ENCODE measurements at places on chromosomes 5 and 9.

DNA sequence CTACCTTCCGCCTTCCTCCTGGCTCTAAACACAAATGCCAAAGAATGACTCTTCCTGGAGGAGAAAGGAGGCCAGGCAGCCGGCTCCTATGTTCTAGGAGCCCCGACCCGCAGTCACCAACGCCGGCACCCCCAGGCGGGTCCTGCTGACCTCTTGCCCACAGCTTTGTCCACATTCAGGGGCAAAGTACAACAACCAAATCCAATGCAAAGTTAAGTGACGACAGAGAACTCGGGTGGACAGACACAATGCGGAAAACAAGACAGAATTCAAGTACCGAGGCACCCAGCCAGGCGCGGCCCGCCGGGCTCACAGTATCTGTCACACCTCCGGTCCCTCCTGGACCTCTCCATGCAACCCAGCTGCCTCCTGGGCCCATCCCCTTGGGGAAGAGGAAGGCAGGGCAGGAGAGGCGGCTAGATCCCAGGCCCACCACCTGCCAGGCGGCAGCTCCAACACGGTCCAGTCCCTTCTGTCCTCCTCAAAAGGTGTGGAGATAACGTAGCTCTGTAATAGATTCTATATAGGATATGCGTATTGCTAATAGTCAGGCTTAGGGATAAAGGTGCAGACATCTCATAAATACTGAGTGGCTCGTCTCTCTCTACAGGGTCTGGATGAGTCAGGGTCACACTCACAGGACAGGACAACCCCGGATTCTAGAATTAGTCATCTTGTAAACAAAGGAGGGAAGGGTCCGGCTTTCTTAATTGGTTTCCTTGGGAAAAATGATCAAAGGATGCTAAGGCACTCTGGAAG, 46.9 kb upstream of the UBAC1 start:
- DNase-seq, result no peak

DNA sequence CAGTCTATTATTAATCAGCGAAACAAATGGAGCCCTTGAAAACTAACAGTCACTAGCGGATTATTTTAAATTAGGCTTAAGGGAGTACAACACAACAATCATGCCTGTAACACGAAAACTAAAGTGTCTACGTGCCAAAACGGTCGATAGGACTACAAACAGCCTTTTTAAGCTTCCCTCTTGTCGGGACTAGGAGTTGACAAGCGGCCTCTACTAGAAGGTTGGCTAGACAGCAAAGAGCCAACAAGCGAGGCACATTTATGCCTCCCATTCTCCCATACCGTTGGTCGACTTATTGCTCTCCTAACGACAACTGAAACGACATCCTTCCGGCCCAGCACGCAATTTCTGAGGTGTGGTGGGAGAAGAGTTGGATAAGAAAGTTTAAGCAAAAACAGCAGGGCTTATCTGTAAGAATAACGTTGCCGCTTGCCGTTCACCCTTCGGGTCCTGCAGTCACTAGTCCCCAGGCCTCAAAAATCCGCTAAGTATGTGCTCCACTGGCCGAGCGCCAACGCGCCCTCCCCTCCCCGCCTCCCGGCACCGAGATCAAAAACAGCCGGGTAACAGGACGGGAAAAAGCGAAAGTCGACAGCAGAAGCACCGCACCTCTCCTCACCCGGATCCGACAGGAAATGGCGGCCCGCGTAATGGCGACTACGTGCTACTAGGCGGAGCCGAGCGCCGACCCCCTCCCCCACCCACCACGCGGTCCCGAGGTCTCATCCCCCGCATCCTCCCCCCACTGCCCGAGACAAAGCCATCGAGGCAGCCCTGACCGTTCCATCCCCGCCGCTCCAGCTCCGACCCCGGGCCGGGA, 813 bp downstream of the HNRNPK start:
- DNase-seq, result peak; percentile 78

- DNase-seq, result no peak
Measured at GRCh38 chr9:1025131-1025530, 25.0 kb upstream of the DMRT2 start.

- no peak for DNase-seq
Measured at GRCh38 chr5:108561416-108562204, 179.7 kb upstream of the FBXL17 start.

- DNase-seq, result no peak
Measured at GRCh38 chr9:100525563-100525962, 52.3 kb upstream of the CAVIN4 start.

DNA sequence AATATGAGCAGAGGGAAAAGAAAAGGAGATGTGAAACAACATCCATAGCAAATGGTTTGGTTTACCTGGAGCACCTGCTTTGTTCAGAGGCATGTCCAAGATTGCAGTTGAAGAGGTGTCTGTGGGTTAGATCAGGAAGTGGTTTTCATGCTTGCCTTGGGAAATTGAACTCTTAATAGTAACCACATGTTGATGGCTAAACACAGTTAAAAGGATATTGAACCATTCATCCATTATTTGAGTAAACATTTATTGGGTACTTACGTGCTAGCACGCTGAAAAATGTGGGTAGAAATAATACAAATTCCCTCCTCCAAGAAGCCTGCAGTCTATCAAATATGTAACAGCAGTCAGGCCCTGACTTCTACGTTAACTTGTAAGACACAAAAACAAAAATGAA, 235.7 kb upstream of the TNC start:
- DNase-seq, result no peak

DNA sequence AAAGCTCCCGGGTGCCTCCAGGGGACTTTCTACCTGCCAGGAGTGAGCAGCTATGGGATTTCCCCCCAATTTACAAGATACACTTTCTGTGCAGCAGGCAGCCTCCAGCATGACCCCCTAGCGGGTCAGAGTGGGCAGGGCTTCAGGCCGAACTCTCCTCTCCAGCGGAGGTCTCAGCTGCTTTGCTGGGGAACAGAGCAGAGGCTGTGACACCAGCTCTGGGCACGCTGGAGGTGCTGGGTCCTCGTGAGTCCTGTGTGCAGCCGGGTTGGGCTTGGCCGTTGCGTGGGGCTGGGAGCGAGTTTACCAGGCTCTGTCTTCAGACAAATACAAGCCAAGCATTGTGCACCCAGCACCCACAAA, 2.9 kb downstream of the NRARP start:
- DNase-seq, result no peak
